ENCODE measurements at places on chromosomes 2 and 18.

- DNase-seq: no peak
These were observed 26.0 kb upstream of the NPAS2 start for GRCh38 chr2:100793982-100794381.

- DNase-seq: no peak
These were observed 573.3 kb downstream of the LRP1B start for GRCh38 chr2:141557329-141558095.

DNA sequence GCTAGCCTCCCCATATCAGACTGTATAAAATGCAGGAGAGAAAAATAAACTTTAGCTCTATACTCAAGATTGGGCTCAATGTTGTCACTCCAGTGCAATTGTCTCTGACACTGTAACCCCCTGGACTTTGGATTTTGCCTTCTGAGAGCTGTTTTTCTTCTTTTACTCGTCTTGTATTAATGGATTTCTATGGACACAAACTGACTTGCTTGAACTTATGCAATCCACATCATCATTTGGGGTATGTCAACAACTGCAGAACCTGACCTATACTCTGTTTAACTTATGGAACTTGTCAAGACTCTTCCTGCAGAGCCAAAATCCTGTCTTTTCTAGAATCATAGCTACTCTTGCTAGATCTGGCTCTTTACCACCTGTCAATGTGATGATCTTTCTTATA, 257.8 kb upstream of the DCC start:
- no peak for DNase-seq

- no peak for DNase-seq
These were observed 550.8 kb upstream of the TNP1 start for GRCh38 chr2:217410681-217410960.

DNA sequence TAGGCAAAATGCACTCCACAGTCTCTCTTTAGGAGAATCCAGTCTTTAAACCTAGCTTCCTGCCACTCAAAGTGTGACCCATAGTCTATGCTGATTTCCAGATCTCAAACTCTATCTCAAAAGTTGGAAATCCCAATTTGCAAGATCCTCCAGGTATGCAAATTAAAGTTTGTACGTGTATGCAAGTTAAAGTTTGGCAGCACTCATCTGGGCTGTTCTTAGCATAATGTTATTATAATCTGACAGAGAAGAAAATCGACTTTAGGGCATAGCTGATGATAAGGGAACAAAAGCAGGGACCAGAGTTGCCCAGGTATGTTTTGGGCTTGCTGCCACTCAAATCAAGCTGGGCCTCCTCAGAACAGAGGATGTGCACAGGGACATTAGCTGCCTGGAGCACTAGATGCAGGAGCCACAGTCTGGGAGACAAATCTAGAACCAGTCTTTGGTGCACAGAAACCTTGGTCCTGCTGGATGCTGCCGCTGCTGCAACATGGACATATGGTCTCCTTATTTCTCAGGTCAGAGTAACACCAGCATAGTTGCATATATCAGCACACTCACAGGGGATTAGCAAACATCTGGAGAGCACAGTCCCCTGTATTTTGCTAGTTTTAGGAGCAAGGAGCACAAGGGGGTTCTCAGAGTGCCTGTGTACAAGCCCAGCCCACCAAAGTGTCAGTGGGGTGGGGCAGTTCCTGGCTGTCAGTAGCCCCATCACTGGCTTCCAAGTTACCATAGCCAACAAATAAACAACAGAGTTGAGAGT, 242.6 kb downstream of the TTC32 start:
- DNase-seq: no peak

GRCh38 chr2:115299199-115299598, 856.8 kb downstream of the DPP10 start:
- no peak for DNase-seq

DNA sequence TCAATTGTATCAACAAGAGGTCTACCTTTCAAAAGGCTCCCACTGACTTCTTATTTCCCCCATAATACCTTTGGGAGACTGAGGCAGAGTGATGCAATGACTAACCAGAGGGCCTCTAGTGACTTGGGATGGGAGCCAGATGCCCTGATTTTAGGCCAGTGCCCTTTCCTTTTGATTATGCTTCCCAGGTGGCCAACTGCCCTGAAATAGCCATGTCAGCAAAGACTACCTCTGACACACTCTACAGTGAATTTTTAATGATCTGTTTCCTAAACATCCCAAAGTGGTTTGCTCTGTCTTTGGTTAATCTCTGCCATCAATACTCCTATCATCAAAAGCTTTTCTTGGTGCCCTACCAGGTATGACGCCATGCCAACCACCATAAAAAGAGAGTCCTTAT, 65.9 kb upstream of the ZFP36L2 start:
- no peak for DNase-seq

- no peak for DNase-seq
These were observed 76.6 kb downstream of the OSBPL1A start for GRCh38 chr18:24321071-24321470.

DNA sequence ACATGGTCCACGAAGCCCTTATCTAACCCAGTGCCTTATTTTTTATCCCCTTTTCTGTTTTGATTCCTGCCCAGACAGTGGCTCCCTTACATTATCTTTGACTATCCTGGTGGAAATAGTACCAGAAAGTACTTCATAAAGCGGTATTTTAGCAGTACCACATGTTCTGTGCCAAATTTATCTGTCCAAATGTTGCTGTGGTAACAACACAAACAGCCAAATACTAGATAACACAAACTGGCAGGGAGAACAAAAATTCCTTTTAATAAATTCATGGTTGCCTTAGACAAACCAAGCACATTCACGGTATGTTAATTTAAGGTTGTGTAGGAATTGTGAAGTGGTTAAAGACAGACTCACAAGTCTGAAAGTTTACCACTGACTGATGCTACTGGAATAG, 187.9 kb upstream of the LHCGR start:
- no peak for DNase-seq

DNA sequence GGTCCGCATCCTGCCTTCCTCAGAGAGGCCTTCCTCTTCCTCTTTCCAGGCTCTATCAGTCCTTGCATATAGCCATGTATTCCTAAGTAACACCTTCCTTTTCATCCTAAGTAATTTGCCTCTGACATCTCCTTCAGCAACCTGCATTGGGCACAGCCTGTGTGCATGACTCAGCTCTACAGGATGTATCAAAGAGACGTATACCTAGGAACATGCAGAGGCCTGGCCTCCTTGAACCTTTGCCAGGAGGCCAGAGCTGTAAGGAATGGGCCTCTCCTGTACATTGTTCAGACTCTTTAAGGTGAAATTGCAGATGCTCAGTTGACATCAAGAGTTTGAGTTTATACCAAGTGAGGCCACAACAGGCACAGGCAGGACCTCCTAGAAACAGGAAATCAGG, 76.0 kb upstream of the CELF4 start:
- no peak for DNase-seq

DNA sequence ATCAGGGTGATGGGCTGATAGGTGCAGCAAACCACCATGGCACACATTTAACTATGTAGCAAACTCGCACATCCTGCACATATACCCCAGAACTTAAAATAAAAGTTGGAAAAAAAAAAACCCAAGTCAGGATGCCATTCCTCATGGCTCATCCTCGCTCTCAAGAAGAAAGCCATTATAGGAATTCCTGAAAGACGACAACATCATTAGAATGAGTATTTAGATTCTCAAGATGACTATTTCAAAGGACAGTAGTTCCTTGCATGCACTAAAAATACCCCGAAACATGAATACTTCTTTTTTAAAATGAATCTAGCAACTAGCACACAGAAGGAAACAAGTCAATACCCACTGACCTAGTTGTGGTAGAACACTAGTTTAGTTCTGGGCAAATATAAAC, 285.8 kb upstream of the REV1 start:
- no peak for DNase-seq

- DNase-seq: no peak
These were observed 289.5 kb upstream of the SLC14A2 start for GRCh38 chr18:45325778-45326177.

- DNase-seq: peak; percentile 74
These were observed 302.8 kb downstream of the PTGR3 start for GRCh38 chr18:74906184-74906583.

- peak; percentile 12 for DNase-seq
These were observed 299.1 kb downstream of the PAX3 start for GRCh38 chr2:221999717-222000116.

DNA sequence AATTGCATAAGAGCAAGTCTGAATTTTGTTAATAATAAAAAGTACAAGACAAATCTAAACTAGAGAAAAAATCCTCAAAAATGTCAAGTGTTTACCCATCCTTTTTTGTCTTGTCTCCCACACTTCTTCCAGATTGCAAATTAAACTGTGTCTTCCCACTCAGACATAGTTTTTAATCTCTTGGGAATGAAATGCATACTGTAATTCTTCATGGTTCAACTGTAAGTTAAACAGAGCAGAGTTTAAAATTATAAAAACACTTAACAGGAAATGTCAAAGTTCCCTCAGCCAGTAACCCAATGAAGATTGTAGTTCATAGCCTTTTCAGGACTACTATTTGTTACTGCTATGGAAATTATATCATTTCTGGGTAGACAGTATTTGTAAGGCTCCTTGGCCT, 171.8 kb downstream of the UBE2E3 start:
- DNase-seq: no peak

- DNase-seq: no peak
These were observed 11.3 kb upstream of the PXDN start for GRCh38 chr2:1755436-1756191.

- no peak for DNase-seq
These were observed 223.9 kb downstream of the LDLRAD4 start for GRCh38 chr18:13442451-13442850.

DNA sequence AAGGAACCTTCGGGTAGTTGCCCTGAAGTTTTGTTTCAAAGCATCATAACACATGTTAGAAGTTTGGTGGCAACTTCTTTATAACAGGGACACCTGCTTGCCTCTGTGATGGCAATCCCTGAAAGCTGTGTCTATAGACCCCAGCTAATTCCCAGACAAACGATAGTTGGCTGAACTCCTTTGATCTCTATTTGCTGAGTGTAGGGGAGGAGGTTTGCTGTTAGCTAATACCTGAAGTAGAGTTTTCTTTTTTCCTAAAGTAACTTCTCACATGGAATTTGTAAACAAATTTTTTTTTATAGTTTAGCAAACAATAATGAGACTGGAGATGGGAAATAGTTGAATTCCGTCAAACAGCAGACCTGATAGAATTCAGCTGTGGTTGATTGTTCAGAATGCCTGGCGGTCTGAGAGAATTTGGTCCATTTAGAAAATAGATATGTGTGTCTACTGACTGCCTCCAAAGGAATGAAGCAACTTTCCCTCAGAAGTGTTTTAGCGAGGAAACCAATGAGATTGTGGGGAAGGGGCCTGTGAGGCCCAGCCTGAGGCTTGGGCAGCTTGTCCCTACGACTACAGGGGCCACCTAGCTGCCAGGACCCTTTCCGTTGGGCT, 123.5 kb upstream of the EPAS1 start:
- peak; percentile 10 for DNase-seq

GRCh38 chr2:194883711-194884110, 773.3 kb upstream of the SLC39A10 start:
- no peak for DNase-seq

GRCh38 chr2:152846697-152847470, 128.5 kb downstream of the ARL6IP6 start:
- DNase-seq: no peak

DNA sequence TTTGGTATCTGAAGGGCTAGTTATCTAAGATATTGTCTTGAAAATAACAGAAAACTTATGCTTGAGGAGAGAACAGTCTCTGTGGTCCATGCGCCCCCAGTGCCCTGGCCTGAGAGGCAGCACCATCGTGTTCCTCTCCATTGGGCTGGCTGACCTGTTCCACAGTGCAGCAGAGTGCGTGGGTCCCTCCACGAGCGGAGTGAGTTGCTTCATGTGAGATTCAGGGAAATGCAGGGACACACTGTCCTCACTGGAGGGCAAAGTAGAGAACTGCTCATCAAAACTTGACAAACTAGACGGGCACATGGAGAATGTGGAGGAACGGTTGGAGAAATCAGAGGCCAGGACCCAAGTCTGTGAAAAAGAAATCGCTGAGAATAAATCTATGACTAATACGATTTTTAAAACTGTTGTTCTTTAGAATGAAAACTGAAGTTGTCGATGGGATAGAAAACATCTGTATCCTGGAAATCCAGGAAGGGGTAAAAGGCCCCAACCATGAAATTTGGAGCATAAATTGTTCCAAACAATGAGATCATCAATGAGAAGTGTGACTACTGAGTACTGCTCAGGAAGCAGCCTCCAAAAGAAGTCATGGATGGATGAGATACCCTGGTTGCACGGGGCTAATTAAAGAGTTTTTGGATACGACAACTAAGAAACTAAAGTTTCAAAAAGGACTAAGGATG, 58.1 kb downstream of the REV1 start:
- DNase-seq: no peak

- no peak for DNase-seq
These were observed 358.4 kb upstream of the NRP2 start for GRCh38 chr2:205323929-205324328.

DNA sequence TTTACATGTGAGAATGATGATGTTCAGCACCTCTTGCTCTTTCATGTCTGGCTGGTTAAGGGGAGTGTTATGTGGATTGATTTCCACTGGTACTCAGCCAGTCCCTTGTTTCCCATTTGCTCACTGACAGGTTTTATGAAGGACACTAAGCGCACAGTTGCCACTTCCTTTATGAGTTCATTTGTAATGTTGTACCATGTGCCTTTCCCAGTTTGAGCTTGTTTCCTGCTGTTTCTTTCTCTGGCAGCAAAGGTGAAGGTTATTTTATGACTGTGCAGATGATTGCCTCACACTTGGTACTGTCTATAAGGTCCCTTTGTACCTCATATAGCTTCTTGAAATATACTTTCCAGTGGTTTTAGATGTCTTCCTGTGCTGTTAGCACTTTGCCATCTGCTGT, 1700.5 kb upstream of the TMEFF2 start:
- no peak for DNase-seq

DNA sequence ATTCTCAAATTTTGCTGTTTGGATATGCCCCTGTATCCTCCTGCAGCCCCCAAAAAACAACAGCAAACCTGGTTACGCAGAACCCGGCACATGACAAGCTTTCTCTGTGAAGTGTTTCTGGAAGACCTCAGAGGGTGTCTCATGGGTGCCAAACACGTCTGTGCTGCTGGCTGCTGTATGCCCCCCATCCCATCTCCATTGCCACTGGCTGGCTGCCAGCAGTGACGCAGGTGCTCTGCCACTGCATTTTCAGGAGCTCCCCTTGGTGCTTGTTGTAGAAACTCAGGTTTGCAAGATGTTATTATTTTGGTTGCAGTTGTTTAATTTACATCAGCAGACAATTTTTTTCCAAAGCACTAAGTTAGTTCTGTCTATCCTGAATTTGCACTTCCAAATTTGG, 166.4 kb upstream of the FANCL start:
- DNase-seq: no peak

DNA sequence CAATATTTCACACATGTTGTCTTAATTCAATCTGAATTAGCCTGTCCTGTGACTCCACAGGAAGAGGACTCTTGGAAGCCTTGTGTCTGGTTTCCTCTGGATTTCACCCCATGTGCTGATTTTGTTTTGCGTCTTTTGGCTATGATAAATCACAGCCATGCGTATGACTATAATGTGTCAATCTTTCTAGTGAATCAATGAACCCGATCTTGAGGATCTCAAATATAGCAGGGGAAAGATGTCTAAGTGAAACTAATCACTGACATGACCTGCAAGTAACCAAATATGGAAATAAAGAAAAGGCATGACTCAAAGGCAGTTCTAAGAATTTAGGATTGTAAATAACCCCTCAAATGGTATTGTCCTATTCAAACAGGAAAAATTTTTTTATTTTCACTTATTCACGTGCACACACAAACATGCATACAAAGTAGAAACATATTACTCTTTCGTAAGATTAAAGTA, 8.2 kb downstream of the WDFY1 start:
- no peak for DNase-seq
